Stimulated activated CD4-positive, alpha-beta T cell treated with anti-CD3 and anti-CD28 coated beads, Interleukin-4, amount 100 ng/mL, for 24 hours (primary cell): ENCODE measurements at places on chromosomes 7 and 10.

DNA sequence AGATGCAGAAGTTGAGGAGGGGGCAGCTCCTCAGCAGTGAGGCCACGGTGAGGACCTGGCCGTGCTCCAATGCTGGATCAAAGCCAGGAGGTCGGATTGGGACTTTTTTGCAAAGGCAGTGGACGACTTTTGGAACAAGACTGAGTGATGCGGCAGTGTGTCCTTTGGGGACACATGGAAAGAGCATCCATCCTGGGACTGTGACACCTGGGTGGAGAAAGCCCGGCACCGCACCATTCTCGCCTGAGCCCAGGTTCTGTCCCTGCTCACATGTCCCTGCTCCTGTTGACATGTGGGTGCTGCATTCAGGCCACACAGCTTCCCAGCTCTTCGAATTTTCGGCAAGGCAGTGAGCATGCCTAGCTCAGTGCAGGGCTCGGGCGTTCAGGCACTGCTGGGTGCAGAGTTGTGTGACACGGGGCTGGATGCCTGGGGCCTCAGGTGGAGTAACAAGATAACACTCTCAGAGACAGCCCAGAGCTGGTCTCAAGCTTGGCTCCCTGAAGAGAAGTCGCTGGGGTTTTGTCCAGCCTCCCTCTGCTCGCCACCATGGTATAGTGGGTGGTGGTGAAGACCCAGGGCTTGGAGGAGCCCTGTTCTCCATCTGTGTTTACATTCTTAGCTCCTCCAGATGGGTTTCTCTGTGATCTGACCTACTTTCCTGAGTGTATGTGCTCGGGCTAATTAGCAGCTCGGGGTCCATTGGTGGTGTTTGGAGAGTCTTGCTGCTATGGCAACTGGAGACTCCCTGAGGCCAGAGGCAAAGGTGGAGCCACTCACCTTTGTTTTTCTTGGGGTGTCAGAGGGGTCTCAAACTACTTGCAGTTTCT is 111.7 kb upstream of the BTBD16 start:
- no peak for DNase-seq

DNA sequence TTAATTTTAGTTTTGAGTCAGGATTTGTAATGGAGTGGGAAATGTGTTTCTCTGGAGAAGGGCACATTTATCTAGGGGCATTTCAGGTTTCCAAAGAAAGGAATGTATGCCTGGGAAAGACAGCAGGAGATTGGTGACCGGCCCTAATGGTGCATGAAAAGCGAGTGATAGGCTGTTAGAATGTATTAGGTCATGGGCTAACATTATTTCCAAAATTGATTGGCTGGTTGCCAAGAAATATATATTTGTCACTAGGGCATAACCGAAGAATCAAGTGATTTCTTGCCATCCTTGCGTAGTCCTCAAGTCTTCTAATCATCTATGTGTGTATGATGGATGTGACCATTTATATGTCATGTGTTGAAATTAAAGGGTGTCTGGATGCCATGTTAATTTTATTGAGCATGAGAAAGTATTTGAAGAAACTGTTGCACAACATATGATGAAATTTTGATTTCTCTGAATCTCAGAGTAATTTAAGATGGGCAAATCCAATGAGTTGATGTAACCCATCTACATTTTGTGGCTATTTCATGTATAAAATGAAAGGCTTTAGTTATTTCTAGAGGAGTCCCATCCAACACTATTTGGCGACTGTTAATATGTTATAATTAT is 248.4 kb downstream of the BMPER start:
- DNase-seq: no peak

DNA sequence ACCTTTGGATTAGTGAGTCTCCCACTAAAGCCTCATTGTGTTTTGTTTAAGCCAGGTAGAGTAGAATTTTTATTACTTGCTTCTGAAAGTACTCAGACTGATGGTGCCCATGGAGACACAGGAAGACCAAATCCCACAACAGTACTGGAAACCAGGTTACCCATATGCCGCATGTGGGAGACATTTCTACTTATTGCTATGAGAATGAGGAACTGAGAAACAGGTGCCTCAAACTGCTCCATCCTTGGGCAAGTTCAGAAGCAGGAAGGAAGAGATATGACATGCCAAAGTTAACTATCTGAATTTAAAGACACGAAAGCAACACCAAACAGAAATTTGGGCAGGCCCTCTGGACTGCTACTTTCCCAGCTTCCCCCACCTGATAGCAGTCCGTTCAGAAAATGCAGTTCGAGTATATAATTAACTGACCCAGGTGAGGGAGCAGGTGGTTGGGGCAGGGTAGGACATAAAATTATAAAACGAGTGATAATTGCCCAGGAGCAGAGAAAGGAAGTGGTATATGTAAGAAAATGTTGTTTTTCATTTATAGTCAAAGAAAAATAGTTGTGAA is 382.3 kb upstream of the MTPN start:
- no peak for DNase-seq

DNA sequence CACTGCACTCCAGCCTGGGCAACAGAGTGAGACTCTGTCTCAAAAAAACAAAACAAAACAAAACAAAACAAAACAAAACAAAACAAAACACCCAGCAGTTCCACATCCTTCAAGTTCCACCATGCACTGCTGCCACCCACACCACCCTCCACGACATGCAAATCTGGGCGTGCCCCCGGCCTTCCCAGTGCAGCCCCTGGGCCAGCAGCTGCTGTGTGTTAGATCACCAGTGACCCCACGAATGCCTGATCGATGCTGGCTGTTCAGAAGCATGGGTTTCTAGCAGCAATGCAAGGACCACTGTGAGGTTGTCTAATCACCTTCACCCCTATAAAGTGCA is 36.3 kb downstream of the ELFN1 start:
- no peak for DNase-seq

DNA sequence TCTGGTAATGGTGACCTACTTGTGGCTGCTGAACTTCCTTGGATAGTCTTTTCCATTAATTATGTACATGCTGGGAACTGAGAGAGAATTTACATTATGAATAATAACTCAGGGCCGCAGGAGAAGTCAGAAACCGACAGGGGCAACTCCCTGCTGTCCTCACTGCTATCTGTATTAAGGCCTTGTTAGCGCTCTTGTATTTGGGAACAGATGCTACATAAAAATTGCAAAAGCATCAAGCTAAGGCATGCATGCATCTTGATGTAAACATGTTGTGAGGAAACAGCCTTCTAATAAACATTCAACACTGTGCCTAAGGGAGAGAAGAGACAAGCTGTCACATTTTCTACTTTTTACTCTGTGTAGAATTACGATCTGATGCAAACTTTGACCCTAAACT is 158.4 kb downstream of the PARD3 start:
- no peak for DNase-seq

- DNase-seq: no peak
These were observed 344.2 kb upstream of the MKI67 start for GRCh38 chr10:128470321-128470965.

GRCh38 chr7:101635484-101635883 is 6.4 kb upstream of the MYL10 start:
- DNase-seq: no peak

GRCh38 chr7:108598153-108598552 is 28.5 kb downstream of the DNAJB9 start:
- DNase-seq: no peak
